Adrenal gland (tissue), 19 donors: ENCODE measurements at places on chromosomes 1 and 21.

DNA sequence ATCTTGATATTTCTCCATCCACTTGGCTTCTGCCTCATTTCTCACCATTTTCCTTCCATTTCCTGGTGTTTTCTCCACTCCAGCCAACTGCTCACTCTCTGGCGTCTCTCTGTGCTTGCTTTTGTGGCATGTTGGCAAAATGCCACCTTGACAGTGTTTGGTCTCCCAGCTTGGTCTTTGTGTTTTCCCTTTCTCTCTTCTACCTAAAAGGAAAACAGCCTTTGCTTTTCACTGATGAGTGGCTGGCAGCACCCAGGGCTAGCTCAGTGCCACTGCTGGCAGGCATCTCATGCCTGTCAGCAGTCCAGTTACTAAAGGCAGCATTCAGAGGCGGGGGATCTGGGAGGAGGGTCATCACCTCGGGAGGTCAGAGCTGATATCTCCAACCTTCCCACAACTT is 55.3 kb upstream of the DSCAM start:
- no peak for DNase-seq

- peak; percentile 82 for DNase-seq
These were observed at the start of gene ESRRG for GRCh38 chr1:216723274-216723780. Gene ESRRG (minus strand): TSS chr1:216723429. CDS start chr1:216723299, 130 bp downstream.

GRCh38 chr1:206143537-206144172 is 26.5 kb upstream of the AVPR1B start:
- DNase-seq = no peak

DNA sequence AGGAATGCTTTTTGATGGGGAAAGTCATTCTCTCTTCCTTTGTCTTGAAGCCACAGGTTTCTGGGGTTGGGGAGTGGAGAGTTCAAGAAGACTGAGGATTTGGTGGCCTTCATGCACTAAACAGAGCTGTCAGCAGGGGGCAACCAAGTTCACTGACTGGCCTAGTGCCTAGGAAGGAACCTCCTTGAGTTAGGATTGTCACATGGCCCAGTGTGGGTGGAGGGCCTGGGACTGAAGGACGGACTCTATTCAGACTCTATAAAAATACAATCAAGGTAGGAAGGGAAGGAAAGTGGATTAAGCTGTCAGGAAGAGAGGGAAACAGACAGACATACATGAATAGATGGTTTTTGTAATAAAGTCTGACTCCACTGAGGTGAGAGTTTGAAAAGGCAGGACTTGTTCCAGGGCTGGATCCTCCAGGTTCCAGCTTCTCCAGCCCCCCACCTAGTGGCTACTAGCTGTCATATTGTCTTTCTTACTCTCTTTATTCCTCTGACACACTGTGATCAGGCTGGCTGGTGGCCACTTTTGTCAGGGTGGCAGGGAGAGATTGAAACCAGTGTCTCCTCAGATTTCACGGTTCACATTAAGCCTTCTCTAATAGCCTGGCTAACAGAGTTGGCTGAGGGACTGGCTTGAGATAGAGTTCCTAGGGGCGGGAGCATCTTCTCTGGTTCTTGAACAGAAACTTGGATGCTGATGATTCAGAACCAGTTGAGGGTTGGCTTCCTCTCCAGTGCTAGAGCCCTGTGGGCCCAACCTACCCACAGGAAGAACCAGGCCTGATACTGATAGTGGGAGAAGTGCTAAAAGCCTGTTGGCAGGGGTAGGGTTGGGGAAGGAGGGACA is 4.1 kb upstream of the SH3BGRL3 start:
- peak; percentile 92 for DNase-seq

DNA sequence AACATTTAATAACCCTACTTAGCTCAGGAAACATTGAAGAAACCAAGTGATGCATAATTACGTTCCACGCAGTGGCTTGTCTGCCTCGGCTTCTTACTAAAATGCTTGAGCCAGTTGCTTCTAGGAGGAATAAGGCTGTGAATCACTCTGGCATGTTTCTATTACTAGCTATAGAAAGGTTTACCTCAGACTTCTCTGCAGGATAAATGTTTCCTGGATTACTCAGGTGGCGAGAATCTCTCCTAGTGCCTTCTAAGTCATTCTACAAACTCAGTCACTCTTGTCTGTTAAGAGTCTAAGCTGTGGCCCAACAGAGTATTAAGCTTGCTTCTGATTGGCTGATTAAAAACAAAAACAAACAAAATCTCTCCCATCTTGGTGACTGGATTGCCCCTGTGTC is 92.0 kb upstream of the RALGPS2 start:
- DNase-seq = no peak

DNA sequence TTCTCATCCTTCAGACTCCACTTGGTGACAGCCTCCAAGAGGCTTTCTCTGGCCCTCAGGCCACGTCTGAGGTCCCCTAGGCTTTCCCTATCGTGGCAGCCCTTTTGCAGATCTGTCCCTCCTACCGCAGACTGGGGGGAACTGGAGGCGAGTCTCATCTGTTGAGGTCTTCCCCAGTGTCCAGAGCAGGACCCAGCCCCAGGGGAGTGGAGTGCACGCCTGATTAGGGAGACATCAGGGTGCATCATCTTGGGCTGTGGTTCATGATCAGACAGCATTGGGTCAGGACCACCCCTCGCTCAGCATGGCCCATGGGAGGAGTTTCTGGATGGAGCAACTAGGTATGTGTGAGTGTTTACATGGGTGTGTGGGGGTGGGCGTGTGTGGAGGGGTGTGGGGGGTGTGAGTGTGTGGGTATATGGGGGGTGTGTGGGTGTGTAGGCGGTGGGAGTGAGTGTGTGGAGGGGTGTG is 8.5 kb upstream of the MATN1 start:
- no peak for DNase-seq

DNA sequence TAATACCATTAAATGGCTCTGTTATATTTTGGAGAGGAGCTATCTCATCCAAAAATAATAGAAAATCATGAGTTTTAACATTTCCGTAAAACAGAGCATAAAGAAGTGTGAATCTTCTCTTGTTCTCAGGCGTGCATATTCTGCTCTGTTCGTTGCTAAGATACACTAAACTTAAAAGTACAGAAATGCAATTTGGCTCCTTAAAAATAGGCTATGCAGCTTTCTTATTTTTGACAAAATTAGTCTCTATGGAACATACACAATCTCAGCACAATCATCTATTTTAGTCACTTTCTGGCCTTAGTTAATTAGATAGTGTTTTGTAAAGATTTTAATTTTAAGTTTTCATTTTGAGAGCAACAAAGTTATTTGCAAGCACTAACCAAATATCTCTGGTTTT is 79.0 kb upstream of the USP25 start:
- DNase-seq = no peak

DNA sequence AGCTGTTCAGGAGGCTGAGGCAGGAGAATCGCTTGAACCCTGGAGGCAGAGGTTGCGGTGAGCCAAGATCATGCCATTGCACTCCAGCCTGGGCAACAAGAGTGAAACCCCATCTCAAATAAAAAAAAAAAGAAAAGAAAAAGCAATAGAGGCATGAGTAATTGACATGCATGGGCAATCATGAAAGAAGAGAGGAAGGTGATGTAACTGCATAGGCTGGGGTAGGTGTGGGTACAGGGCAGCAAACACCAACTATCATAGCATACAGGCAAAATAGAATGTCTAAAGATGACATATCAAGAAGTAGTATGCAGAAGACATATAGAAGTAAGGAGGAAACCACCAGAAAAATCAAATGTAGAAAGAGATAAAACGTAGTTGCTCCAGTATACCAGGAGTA is 19.0 kb upstream of the MGST3 start:
- DNase-seq = no peak

- no peak for DNase-seq
These were observed 17.4 kb upstream of the PRDM16 start for GRCh38 chr1:3051270-3052268.

DNA sequence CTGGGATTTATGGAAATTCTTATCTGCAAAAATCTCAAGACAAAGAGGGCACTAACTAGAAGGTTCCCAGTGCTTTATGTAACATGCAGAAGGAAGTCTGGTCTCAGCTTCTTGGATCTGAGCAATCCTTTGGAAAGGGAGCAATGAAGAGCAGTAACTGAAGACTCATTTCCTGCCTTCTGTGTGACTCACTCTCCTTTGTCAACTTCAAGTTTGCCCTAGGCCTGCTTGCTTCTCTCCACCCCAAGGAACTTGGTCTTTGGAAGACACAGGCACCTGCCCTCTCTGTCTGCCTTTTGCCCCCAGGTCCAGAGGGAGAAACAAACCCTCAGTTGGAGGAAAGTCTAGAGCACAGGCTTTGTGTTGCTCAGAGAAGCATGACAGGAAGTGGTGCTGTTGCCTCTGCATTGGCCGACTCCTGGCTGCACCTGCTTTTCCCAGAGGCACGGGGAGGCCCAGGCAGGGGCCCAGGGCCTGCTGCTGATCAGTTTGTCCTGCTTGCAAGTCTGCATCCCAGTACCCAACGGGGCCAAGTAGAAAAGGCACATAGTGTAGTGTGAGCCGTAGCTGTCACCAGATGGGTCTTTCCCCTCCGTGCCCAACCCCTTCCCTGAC is 137.2 kb downstream of the DHRS3 start:
- DNase-seq = no peak
